ENCODE measurements at places on chromosomes 12 and 14.

GRCh38 chr14:32350020-32350419 is 20.9 kb downstream of the AKAP6 start:
- DNase-seq, result no peak

DNA sequence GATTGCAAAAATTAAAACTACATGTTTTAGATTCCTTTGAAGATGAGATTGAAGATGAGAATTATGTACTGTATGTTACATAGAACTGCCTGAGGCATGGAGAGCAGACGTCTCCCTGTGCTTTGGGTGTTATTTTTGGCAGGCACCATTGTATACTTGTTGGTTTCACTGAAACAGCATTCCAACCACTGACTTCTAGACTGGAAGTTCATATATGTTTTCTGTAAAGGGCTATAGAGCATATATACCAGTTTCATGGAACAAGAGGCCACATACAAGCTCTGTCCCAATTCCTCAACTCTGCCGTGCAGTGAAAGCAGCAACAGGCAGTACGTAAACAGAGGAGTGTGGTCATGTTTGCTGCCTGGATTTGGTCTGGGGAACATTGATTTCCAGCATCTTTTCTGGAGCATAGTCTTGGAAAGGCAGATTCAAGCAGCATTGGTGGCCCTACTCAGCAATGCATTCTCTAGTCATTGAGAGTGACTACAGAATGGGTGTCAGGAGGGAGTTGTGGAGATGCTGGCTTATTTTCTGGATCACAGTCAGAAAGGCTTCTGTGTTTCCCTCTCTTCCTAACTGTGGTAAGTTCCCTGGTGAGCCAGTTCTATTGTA is 57.6 kb upstream of the CNTN1 start:
- no peak for DNase-seq

- no peak for DNase-seq
Measured at GRCh38 chr12:31029468-31029867, 44.2 kb upstream of the DDX11 start.

DNA sequence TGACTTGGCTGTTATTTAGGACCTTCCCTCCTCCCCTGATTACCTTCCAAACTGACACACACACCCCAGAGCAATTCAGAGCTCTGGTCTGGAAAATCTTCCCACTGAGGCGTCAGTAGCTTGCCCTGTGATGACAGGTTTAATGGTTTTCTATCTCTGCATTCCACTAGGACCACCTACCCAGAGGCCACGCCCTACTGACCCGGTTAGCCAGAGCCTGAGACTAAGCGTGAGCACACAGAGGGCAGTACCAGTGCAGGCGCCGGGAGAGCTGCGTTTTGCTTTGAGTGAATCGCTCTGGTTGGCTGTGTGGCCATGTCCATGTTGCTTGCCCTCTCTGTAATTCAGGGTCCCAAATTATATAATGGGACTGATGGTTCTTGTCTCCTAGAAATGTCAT is 36.2 kb upstream of the ATP2A2 start:
- DNase-seq, result no peak

GRCh38 chr12:12774791-12775190 is 10.7 kb upstream of the APOLD1 start:
- no peak for DNase-seq

DNA sequence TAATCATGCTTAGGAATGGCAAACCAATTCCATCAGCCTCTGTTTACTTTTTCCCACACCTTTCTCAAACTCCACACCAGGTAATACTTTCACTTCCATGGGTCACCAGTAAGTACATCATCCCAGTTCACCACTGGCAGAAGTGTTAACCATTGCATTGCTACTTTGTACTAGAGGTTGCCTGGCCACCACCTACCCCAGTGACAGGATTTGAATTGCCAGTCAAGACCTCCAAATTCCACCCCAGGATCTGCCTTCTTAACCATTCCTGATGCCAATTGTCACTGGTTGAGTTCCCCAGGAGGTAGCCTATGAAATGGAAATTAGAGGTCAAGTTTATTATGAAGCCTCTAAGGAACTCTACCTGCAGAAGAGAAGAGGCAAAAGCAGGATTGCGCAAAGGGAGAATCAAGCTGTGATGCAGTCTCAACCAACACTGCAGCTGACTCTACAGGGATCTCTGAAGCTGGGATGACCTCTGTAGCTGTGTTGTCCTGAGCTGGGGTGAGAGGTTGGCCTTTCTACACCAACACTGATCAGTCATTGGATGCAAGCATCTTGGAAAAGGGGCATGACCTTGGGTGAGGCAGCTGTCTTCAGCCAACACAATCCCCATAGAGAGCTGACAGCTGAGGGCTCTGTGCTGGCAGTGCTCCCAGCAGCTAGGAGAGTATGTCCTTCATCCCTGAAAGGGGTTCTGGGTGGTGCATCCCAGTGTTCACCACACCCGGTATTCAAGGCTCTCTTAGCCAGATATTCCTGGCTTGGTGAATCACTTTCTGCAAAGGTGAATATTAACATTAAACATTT is 37.0 kb upstream of the HMGA2 start:
- no peak for DNase-seq

GRCh38 chr14:87170179-87170578 is 822.8 kb downstream of the GALC start:
- no peak for DNase-seq

DNA sequence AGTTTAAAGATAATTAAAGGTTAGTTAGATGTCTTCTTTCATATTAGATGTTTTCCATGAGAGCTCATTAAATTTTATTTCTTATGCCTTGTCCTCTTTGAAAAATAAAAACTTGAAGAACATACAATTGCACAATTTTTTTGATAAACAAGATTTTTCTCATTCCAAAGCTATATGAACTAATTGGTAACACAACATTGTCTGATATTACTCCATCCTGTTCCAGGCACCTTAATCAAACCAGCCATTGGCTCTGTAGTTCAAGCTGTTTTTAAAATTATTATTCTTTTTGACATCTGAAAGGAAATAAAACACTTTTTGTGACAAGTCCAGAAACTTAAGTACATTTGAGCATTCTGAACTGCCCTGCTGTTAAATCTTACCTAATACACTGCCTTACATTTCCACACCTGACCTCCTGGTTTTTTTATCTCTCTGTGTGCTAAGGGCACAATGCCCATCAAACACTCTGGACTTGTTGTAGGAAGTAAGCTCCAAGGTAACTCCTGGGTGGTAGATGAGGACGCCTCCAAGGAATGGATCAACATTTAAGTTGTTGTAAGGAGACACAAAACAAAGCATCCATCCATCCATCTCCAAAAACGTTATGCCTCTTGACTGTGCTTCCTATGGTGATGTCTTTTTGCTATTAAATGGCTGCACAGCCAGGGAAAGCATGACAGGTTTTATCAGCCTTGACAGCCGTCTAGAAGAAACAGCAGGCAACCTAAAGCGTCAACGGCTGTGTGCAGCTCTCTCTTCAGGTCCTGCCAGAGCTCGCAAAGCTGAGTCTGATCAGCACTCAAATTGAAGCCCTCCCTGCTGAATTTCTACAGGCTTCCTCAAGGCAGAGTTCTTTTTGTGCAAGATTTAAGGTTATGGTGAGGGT is 449.9 kb upstream of the FLRT2 start:
- no peak for DNase-seq

DNA sequence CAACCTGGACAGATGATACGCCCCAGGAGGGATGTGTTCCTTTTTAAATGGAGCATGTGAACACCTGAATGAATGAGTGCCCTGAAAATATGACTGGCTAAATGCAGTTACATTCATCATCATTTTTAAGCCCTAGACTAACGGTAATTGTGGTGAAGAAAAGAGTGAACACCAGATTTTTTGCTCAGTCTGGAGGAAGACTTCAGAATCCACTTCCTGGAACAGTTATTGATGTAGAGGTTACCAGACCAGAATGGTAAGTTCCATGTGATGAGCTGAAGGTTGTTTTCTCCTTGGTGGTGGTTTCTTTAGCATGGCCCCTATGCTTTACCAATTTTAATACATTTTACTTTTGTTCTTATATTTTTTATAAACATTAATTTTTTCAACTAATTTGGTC is 29.3 kb downstream of the PIWIL1 start:
- DNase-seq, result no peak

DNA sequence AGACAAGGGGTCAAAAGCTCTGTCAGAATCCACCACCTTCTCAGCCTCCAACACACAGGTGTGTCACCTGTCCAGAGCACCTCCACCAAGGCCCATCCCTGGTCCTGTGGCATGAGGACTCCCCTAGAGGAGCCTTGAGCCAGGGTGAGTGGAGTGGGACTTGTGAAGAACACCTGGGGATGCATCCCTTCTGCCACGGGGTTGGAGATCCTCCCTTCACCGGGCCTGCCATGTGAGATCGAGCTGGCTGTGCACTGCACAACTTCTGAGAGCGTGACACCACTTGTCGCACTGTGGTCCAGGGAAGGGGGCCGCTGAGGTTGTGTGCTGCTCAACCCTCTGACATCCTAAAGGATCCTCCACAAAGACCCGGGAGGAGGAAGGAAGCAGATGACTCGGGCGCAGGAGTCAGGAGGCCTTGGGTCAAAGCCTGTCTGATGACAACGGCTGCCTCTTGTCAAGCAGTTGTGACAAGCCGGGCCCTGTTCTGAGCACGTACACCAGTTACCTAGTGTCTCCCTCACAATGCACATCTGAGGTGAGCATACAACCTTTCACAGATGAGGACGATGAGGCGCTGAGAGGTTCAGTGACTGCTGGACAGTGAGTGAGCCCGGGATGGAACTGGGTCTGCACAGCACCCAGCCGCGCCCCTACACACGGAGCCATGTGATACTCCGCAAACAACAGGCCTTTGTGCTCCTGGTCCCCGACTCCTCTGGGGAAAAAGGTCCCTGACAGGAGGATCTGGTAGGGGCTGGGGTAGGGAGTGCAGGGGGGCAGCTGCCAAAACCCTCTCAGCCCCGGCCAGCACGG is 35.6 kb downstream of the CHGA start:
- no peak for DNase-seq

DNA sequence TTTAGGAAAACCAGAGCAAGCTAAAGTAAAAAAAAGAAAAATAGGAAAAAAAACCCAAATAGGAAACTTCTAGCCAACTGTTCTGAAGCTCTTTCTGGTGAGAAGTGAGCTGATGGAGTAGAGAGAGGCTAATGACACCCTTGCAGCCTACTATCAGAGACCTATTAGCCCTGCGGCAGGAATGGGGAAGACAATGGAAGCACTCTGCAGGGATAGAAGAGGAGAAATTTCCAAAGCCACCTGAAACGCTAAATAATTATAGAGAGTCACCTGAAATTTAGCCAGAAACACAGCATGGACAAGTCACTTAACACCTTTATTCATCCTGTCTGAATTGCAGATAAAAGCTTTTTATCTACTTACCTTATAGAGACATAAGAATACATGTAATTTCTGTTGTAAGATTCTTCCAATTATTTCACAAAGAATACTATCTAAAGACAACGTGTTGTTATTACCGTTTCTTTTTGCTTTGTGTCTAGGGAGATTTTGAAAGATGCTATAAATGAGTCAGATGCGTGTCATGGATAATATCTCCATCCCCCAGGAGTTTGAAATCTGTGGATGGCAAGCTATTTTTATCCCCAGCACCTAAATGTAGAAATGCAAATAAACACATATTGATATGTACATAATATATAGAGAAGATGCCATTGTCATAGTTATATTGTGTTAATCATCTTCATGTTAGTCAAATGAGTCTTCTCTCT is 138.6 kb downstream of the TPH2 start:
- DNase-seq, result no peak

DNA sequence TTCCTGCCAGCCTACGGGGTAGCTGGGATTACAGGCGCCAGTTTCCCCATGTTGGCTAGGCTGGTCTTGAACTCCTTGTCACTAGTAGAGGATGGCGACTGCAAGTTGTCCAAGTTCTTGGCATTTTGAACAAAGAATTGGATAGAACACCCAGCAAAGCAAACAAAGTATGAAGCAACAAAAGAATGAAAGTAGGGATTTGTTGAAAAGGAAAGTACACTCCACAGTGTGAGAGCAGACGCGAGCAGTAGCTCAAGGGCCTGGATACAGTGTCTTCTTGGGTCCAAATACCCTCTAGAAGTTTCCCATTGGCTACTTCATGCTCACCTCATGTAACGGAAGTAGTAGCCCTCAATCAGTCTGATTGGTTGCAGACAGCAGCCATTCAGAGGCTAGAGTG is 152.2 kb downstream of the CCER1 start:
- no peak for DNase-seq

DNA sequence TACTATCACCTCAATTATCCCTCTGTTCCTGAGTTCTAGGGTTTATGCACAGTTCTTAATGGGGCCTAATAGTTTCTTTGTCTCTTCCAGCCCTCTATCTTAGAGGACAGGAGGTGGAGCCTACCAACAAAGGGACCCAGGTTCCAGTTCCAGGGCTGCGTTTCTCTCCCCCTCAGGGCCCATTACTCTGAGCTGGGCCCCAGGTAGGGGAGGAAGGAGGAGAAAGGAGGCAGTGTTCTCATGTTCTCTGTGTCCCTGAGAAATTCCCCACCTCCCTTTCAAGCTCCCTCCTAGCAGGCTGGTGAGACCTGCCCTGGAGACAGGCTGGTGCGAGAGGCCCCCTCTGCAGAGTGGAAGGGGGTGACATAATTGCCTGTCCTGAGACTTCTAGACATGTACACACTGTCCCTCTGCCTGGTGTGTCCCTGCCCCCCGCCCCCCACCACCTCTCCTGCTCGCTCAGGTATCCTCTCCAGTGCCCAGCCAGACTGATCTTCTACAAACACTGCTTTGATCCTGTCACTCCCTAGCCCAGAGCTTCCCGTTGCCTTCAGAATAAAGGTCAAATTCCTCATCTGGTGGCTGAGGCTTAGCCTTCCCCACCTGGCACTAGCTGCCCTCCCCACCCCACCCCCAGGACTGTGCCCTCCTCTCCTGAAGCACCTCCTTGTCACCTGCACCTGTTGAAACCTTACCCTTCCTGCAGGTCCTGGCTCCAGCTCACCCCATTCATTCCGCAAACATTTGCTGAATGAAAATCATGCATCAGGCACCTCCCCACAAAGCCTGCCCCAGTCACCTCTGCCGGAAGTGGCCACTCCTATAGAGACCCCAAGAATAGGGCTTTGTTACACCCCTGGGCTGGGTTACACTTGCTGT is 21.1 kb upstream of the KRT8 start:
- no peak for DNase-seq
